Effector memory CD8-positive, alpha-beta T cell (primary cell): ENCODE measurements at places on chromosomes 1 and 21.
A peak's percentile ranks its signal among the peaks of the same experiment; 100 is the strongest.

GRCh38 chr1:48371598-48371997 is 100.4 kb downstream of the SPATA6 start:
- DNase-seq: no peak

DNA sequence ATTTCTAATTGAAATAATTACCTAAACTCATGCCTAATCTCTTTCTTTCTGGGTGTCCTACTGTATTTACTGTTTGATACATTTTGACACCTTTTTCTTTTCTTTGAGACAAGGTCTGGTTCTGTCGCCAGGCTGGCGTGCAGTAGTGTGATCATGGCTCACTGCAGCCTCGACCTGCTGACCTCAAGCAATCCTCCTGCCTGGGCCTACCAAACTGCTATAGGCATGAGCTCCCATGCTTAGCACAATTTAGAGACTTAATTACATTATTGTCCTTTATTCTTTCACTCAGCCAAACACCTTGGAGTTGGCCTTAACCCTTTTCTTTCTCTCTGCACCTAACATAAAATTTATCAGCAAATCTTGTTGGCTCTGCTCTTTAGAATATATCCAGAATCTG is 139.8 kb upstream of the KIF26B start:
- DNase-seq: no peak

DNA sequence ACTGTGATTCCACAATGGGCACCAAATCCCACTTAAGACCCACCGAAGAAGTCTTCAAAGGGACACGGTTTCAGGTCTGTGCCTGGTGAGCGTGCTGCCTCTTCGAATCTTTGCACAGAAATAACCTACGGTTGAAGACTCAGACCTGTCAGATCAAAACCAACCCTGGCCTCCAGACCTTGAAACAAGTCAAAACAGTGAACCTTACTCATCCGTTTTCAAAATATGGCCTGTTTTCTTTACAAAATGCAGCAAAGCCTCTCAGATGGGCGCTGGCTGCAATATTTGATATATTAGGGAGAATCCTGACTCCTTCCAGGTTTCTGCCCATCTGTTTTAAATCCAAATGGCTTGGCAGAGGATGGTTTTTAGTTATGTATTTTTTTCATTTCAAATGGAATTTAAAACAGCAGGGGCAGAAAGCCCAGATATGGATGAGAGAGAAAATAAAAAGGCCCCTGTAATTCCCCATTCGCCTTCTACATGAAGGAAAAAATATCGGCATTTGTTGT is 14.0 kb downstream of the JUN start:
- DNase-seq: no peak

DNA sequence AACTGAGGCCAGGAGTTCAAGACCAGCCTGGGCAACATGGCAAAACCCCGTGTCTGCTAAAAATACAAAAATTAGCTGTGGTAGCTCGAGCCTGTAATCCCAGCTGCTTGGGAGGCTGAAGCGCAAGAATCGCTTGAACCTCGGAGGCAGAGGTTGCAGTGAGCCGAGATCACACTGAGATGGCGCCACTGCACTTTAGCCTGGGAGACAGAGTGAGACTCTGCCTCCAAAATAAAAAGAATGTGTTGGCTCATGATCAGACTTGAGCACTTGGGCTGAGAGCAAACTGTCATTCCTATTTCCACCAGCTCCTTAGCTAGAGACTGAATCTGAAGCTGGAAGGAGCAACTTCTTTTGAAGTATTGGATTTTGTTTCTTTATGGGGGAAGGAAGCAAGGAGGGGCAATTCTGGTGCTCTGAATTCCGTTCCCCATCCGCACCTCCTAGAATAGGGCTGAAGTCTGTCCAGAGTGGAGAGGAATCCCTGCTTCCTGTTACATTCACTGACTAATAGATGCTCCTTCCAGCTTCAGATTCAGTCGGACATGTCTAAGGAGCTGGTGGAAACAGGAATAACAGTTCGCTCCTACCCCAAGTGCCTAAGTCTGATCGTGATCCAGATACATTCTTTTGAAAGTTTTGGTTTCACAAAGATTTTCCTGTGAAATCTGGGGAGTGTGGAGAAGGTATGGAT is 3.8 kb downstream of the ZNF672 start:
- peak; percentile 26 for DNase-seq

GRCh38 chr21:15870819-15871218 is 141.0 kb downstream of the USP25 start:
- no peak for DNase-seq

DNA sequence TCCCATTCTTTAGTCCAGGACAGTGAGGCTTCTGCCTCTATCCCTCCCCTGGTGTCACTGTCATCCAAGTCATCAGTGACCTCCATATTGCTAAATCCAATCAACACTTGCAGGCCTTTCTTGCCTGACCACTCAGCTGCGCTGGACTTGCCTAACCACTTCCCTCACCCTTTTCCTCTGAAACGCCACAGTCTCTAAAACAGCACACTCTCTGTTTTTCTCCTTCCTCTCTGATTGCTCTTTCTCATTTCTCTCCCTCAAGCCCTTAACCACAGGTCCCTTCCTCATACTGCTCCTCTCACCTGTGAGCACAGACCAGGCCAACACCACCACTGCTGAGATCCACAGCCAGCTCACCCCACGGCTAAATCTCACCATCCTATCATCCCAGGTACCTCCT is 17.5 kb downstream of the TAL1 start:
- DNase-seq: no peak

GRCh38 chr1:227318016-227318852 is at the start of gene CDC42BPA:
Gene CDC42BPA, minus strand, starts transcription at chr1:227318492. Its CDS starts 1,310 bp downstream, at chr1:227317182.
- DNase-seq: peak; percentile 16

DNA sequence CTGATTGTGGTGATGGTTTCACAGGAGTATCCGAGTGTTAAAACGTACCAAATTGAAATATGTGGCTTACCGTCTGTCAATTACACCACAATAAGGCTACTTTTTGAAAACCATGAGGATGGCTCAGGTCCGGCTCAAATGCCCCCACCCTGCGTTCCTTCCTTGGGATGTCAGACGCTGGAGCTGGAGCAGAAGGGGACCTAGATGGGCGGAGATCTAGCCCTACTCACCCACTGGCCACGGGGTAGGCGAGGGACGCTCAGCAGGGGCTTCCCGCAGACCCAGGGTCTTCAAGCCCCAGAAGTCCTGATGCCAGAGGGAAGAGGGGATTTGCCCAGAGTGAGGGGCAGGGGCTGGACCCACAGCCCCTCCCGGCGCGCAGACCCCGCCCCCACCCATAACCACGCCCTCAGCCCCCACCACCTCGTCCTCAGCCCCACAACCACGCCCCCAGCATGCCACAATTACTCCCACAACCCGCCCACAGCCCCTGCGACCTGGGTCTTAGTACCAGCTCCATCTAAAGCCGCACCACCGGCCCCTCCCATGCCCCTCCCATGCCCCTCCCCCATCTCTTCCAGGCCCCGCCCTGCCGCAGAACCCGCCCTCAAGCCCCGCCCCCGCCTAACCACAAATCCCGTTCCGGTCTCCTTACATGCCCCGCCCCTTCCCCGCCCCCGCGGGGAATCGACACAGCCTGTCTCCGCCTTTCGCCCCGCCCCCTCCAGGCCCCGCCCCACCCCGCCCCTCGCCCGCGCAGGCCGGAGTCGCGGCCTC is at the start of gene LRRC3:
Gene LRRC3, plus strand, starts transcription at position 764 of the 777 bp plus-strand sequence. CDS start 1,135 bp downstream, outside the sequence.
- DNase-seq: peak; percentile 48

DNA sequence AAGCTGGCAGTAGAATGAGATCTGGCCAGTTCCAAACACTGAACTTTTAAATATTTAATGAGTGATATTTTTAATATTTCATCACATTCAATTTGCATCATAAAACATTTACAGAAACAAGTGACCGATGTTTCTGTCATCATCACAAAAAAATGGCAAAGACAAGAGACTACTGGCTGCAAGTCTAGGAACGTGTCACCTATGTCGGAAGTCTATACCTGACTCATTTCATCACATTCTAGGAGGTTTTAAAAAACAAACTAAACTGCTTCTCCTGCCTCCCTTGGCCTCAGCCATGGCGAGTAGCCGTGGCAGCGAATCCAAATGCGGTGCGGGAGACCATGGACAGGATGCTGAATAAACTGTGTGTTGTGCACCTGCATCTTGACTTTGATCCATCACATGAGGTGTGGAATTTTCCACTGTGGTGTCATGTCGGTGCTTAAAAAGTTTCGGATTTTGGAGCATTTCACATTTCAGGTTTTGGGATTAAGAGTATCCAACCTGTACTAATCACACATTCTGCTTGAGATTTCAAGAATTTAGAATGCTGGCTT is 43.1 kb downstream of the CLSTN1 start:
- no peak for DNase-seq

- no peak for DNase-seq
These were observed 1.9 kb upstream of the TUT4 start for GRCh38 chr1:52554756-52555155.

DNA sequence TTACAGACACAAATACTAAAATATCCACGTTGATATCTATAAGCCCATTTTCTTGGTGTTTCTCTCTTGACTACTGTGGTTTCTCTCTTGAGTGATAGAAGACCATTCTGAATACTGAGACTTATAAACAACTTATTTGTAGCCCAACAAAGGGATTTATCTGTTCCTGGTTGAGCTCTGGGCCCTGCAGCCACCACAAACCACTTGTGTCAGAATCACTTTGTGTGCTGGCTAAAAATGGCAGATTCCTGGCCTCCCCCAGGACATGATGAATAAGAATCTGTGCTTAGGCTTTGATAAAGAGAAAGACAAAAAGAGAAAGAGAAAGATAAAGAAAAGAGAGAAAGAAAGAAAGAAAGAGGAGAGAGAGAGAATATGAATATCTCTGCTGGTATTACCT is 18.9 kb upstream of the MCOLN2 start:
- DNase-seq: no peak

- no peak for DNase-seq
These were observed 1069.6 kb upstream of the B3GALT2 start for GRCh38 chr1:194256010-194256409.

DNA sequence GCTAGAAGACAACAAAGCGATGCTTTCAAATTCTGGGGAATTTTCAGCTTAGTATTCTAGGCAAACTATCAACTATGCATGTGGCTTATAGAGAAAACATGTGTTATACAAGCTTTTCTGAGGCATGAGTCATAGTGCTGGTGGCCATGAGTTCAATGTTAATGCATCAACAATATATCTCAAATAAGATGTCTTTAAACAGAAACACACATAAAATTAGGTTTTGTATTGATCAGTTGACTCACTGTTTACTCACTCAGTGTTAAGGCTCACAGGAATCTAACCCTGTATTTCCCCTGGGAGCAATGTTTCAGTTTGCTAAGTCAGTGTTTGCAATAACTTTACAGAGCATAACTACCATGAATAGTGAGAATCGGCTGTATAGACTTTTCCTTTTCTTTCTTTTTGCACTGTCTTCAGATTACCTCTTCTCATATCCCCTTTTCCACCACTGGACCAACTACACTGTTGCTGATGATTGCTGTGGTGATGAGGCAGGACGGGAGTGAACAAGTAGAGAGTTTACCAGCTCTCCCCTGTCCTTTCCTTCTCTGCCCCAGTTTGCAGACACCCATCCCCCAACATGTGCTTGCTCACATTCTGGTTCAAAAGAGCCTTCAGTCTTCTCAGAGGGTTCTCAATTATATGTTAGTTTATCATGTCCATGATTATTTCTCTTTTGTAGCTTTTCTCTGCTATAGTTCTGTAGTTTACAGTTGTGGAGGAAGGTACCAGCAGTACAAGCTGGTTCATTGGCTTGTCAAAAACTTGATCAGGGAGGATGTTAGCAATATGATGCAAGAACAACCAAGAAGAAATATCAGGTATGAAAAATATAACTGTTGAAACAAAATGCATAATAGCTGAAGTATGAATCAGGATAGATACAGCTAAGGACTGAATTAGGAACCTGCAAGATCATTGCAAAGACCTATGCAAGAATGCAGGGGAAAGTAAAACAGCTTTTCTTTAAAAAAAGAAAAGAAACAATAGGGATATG is 23.9 kb downstream of the CD2 start:
- DNase-seq: no peak

GRCh38 chr1:3369446-3370076 is 84.9 kb upstream of the ARHGEF16 start:
- DNase-seq: no peak

DNA sequence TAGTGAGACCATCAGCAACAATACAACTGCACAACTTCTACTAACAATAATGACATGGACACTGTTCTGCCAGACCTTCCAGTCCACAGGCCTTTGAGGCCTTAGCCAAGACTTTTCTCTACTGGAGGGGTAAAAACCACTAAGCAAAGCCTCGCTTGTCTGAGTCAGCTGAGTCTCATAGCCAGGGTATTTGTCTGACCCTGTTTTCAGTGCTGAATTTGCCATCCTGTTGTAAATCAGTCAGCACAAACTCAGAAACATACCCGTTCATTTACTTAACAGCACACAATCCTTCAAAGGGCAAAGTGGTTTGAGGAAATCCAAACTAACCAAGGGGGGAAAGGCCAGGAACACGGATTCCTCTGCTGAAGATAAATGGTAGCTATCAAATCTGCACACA is 537.8 kb downstream of the SMYD3 start:
- DNase-seq: no peak

- DNase-seq: no peak
These were observed 64.1 kb upstream of the RNPC3 start for GRCh38 chr1:103461161-103462105.
